ENCODE measurements at places on chromosomes 12 and 14. TPM values are rescaled to one million over a fixed set of nuclear protein-coding genes. Genes with fewer than 3 reads are reported as not detected.

Gene NEUROD4
- total RNA-seq = not detected

Gene TTLL5
- 14.0 TPM for total RNA-seq

Gene PPP4R4
- total RNA-seq = 1.3 TPM

Gene TMEM233
- 0.17 TPM for total RNA-seq

Gene SCNN1A
- total RNA-seq = 0.47 TPM

Gene SLC6A13
- 12.0 TPM for total RNA-seq

Gene ASPG
- 42.4 TPM for total RNA-seq
